SK-MEL-5 (cell line): ENCODE measurements at places on chromosomes 3 and 15. TPM values are rescaled to one million over a fixed set of nuclear protein-coding genes. Genes with fewer than 3 reads are reported as not detected.

- DNase-seq: no peak
These were observed 54.6 kb downstream of the MCCC1 start for GRCh38 chr3:183044547-183045229.

DNA sequence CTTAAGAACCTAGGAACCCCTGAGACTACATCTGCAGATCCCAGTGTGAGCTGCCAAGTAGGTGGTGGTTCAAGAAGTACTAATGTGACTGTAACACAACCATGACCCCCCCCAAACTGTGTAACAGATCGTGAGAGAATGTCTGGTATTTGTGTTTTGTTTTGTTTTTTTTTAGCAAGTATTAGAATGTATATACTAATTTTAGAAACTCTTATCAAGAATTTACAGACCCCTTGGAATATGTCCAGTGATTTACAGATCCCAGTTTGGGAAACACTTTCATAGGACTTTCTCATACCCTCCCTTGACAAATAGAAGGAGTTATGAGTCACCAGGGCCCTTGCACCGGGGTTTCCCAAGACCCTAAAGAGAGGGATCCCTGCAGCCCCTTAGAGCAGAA is 79.8 kb downstream of the SEMA5B start:
- no peak for DNase-seq

GRCh38 chr15:75348562-75349350 is 1.9 kb downstream of the NEIL1 start:
- no peak for DNase-seq

DNA sequence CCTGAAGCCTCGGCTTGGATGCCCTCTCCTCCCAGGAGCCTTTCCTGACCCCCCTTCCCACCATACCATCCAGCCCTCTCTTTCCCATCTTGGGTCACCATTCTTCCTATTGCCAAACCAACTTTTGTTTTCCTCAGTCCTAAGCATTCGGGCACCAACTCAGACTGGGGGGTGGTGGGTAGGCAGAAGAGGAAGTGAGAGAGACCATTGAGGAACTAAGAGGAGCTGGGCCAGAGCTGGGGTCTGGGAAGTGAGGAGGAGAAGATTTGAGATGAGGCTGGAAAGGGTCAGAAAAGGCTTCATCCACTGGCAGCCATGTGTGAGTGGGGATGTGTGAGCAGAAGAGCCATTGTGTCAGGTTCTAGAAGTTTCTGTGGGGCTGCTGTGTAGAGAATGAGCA is 37.7 kb downstream of the TKT start:
- no peak for DNase-seq

DNA sequence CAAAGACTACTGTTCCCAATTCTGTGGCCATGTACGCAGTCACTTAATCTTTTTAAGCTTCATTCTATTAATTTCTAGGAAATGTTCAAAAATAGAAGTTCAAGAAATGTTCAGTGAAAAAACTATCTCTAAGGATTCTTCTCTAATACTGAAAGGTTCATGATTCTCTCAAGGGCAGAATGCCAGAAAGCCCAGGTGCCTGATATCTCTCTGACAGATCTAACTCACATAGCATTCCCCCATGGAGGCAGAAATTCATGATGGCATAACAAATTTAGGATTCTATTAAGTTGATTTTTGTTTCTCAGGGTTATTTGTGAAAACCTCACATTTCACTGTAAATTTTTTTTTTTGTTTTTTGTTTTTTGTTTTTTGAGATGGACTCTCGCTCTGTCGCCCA is 17.5 kb downstream of the CHRM5 start:
- no peak for DNase-seq

Gene LIPH
- not detected in 2 replicates for total RNA-seq

Gene CPOX
- 66.4 and 69.5 TPM in 2 replicates for total RNA-seq

Gene PAK6
- not detected in 2 replicates for total RNA-seq

Gene OR5K4
- not detected in 2 replicates for total RNA-seq
